ENCODE measurements at places on chromosomes 3 and 15.

DNA sequence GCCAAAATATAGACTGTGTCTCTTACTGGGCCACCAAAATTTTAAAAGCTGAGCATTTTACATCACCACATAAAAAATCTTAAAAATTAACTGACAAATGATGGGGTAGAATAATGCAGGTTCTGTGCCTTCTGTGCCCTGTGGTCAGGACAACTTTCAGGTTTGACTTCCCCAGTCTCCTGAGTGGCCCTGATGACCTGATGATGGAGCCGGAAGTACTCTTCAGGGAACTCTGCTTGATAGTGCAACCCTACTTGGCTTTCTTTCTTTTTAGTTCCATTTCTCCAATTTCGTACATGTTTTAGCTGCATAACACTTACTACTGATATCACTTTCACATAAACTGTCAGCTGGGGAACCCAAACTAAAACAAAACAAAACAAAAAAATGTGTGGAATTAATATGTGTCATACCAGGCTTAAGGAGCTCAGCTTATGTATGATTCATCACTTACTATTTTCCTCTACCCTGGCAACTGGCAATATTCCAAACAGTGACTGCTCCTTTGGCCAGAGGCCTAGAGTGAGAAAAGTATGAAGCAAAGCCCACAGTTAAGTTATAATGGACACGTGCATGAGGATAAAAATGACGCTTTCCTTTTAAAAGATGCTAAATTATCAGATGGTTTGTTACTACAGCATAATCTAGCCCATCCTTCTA lies 194.3 kb downstream of the BCHE start:
- H3K4me1 ChIP-seq = no peaks in the 10 kb centered on the region
- no peaks in the 10 kb centered on the region for H3K27me3 ChIP-seq
- no peak overlapping the region for H3K27ac ChIP-seq
- H3K36me3 ChIP-seq = no peaks in the 10 kb centered on the region
- H3K4me3 ChIP-seq = no peak overlapping the region

- no peak for DNase-seq
- no peak overlapping the region for H3K4me3 ChIP-seq
- no peaks in the 10 kb centered on the region for H3K27me3 ChIP-seq
- H3K4me1 ChIP-seq = peaks cover 13% of the 10 kb centered on the region
- no peaks in the 10 kb centered on the region for H3K36me3 ChIP-seq
- H3K27ac ChIP-seq = no peak overlapping the region
Observed at GRCh38 chr3:59372346-59372745, 322.5 kb upstream of the CFAP20DC start.

DNA sequence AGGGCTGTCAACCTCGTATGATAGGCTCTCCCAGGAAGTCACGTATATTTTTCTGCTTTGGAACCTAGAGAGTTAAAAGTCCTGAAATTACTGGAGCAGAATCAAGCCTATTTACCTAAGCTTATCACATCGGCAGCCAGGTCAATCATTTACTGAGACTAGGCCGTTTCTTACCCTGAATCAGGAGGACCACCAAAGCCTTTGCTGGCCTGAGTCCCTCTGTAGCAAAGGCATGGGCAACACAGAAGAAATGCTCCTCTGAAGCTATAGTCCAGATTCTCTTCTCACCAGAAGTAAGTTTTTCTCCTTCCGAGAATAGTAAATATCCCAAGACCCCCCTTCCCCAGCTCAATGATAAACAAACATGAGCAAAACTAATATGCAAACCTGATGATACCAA lies 125.9 kb upstream of the PHLDB2 start:
- H3K4me1 ChIP-seq = no peaks in the 10 kb centered on the region
- H3K36me3 ChIP-seq = no peaks in the 10 kb centered on the region
- H3K27me3 ChIP-seq = no peaks in the 10 kb centered on the region

DNA sequence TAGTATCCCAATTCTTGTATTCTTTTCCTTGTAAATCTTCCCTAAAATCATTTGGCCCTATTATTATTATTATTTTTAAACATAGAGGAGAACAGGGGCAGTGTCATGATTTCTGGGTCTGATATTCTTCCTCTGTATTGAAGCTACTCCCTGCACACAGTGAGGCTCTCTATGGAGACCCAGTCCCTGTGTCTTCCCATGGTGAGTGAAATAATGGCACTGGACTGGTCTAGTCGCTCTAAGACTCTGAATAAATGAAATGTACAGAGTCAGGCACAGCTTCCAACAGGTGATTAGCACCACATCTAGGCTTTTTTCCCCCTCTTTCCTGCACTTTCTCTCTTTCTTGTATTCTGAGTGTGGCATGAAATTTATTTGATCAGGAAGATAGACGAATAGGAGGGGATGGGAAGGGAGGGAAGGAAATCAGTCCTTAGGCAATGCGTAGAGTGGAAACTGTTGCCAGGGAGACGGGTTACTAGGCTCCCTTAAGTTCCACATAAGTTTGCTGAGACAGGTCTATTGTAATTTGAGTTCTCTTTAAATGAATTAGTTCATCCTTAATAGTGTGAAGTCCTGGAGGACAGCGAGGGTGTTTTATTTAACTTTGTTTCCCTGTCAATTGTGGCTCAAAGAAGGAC lies 49.0 kb upstream of the NDN start:
- H3K4me3 ChIP-seq = no peak overlapping the region
- no peak for DNase-seq
- no peaks in the 10 kb centered on the region for H3K27me3 ChIP-seq
- H3K27ac ChIP-seq = no peak overlapping the region
- no peaks in the 10 kb centered on the region for H3K36me3 ChIP-seq
- H3K4me1 ChIP-seq = no peaks in the 10 kb centered on the region

GRCh38 chr15:58392611-58393161 lies 39.1 kb upstream of the LIPC start:
- H3K27me3 ChIP-seq = no peaks in the 10 kb centered on the region
- no peak overlapping the region for H3K4me3 ChIP-seq
- H3K4me1 ChIP-seq = no peaks in the 10 kb centered on the region
- DNase-seq = no peak
- no peaks in the 10 kb centered on the region for H3K36me3 ChIP-seq

DNA sequence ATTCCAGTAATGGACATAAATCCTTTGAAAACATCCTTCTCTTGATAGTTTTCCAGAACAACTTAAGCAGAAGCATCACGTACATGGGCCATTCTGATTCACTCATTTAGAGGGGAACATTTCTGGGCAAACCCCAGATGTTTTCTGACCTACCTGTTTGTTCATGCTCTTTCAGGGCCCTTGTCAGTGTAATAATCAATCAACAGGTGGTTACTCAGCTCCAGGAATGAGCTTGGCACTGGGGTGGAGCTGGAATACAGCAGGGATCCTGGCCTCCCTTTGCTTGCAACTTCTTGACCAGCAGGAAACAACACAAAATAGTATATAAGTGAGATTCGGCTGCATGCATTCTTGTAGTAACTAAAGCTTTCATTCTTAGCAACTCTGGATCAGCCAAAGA lies 9.2 kb upstream of the UBE2E1 start:
- H3K4me1 ChIP-seq = no peaks in the 10 kb centered on the region
- H3K27me3 ChIP-seq = no peaks in the 10 kb centered on the region
- no peak overlapping the region for H3K4me3 ChIP-seq

- H3K4me1 ChIP-seq = no peaks in the 10 kb centered on the region
- no peaks in the 10 kb centered on the region for H3K36me3 ChIP-seq
- no peak overlapping the region for H3K27ac ChIP-seq
- no peak for DNase-seq
Observed at GRCh38 chr3:194761384-194761783, 75.7 kb downstream of the FAM43A start.

GRCh38 chr3:156389449-156389950 lies 165.4 kb downstream of the SSR3 start:
- DNase-seq = no peak
- no peak overlapping the region for H3K4me3 ChIP-seq
- no peaks in the 10 kb centered on the region for H3K36me3 ChIP-seq
- no peaks in the 10 kb centered on the region for H3K27me3 ChIP-seq

- H3K4me1 ChIP-seq = peaks cover 30% of the 10 kb centered on the region
- no peak overlapping the region for H3K27ac ChIP-seq
- no peak overlapping the region for H3K4me3 ChIP-seq
- H3K27me3 ChIP-seq = no peaks in the 10 kb centered on the region
- no peaks in the 10 kb centered on the region for H3K36me3 ChIP-seq
- no peak for DNase-seq
Observed at GRCh38 chr15:29266052-29266582, 3.5 kb downstream of the NSMCE3 start.

GRCh38 chr3:127457094-127457475 lies 133.4 kb downstream of the TPRA1 start:
- no peak overlapping the region for H3K27ac ChIP-seq
- no peaks in the 10 kb centered on the region for H3K36me3 ChIP-seq
- peaks cover 23% of the 10 kb centered on the region for H3K27me3 ChIP-seq

DNA sequence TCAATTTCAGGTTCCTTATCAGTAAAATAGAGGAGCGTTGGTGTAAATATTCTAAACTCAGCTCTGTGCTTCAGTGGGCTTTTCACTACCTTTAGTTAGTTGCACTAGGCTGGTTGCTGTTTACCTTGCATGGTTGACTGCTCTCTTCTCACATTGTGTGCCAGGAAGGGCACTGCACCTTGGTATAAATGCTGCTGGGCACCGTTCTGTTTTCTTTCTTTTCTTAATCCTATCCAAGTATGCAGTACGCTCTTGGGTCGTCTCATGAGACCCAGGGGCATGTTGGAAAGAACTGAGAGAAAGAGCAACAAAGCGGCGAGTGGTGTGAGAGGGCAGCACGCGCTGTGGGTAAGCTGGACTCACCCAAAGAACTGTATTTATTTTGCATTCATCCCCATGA lies 22.4 kb downstream of the KCNMB2 start:
- no peak for DNase-seq
- no peaks in the 10 kb centered on the region for H3K4me1 ChIP-seq
- H3K27me3 ChIP-seq = no peaks in the 10 kb centered on the region
- no peak overlapping the region for H3K27ac ChIP-seq
- H3K4me3 ChIP-seq = no peak overlapping the region

DNA sequence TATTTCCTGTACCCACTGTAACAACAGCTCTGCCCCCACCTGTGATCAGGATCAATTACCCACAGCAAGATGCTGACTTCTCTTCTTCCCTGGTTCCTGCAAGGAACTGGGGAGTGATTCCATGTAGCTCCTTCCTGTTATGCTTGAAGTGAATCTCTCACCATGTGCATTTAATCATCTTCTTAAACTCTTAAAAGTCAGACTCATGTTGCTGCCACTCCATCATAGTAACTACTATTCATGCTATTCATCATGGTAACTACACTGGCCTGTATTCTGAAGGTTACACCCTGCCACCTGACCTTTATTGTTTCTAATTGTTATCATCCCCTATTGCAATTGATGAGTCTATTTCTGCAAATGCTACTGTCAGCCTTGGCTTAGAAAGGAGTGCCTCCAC lies 89.5 kb downstream of the SUCNR1 start:
- no peaks in the 10 kb centered on the region for H3K4me1 ChIP-seq
- H3K27me3 ChIP-seq = no peaks in the 10 kb centered on the region
- H3K36me3 ChIP-seq = no peaks in the 10 kb centered on the region
- no peak overlapping the region for H3K4me3 ChIP-seq
- no peak overlapping the region for H3K27ac ChIP-seq

DNA sequence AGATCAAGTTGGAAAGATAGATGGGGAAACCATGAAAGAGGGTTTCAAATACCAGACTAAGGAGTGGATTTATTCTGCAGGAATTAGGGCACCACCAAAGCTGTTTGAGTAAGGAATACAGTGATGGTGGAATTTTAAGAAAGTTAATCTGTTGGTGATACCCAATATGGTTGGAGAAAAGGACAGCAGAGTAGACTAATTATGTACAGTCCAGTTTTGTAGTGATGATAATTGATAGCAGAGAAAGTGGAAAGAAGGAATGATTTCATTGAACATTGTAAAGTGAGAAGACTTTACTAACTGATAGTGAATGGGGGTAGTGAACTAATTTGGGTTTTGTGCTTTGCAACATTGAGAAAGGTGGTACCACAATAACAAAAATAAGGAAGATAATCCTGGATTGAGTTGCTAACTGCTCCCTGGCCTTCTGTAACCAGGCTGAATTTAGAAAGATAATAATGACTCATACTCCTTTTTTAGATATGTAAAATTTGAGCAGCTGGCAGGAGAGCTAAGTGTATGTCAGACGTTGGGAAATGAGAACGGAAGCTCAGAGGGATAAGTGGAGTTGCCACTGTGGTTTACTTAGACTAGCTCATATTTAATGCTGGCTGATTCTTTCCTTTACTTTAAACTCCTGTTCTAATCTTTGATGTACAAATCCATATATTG lies 16.9 kb downstream of the TCAIM start:
- H3K36me3 ChIP-seq = peaks cover 9% of the 10 kb centered on the region
- DNase-seq = no peak
- H3K27ac ChIP-seq = no peak overlapping the region
- no peak overlapping the region for H3K4me3 ChIP-seq
- H3K27me3 ChIP-seq = no peaks in the 10 kb centered on the region
- H3K4me1 ChIP-seq = no peaks in the 10 kb centered on the region

- no peak overlapping the region for H3K27ac ChIP-seq
- H3K36me3 ChIP-seq = no peaks in the 10 kb centered on the region
- peaks cover 11% of the 10 kb centered on the region for H3K27me3 ChIP-seq
- no peaks in the 10 kb centered on the region for H3K4me1 ChIP-seq
Observed at GRCh38 chr3:134652409-134652831, 1.6 kb upstream of the KY start.

GRCh38 chr3:146308222-146308621 lies 57.3 kb upstream of the PLSCR4 start:
- no peaks in the 10 kb centered on the region for H3K27me3 ChIP-seq
- no peaks in the 10 kb centered on the region for H3K4me1 ChIP-seq
- H3K4me3 ChIP-seq = no peak overlapping the region
- no peak overlapping the region for H3K27ac ChIP-seq
- H3K36me3 ChIP-seq = no peaks in the 10 kb centered on the region

- H3K4me1 ChIP-seq = no peaks in the 10 kb centered on the region
- H3K36me3 ChIP-seq = no peaks in the 10 kb centered on the region
- no peak overlapping the region for H3K27ac ChIP-seq
- DNase-seq = peak; percentile 26
- H3K27me3 ChIP-seq = no peaks in the 10 kb centered on the region
Observed at GRCh38 chr15:55685286-55685685, 57.7 kb downstream of the PRTG start.

Data from B cell (primary cell).